ENCODE measurements at places on chromosomes 1 and 21.

- no peak for DNase-seq
Observed at GRCh38 chr1:230220478-230220877, 153.4 kb downstream of the GALNT2 start.

DNA sequence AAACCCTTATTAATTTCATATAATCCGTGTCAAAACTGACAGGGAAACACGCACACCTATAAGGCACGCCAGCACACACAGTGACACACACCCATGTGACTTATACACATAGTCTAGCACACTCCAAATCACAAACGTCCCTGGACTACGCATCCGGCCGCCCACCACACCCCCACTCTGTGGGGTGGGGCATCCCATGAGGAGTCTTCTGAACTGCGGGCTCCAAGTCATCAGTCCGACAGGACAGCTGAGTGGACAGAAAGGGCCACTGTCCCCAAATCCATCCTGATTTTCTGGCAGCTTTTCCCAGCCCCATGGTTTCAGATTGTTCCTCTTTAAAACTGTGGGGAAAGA, 829 bp downstream of the PEA15 start:
- peak; percentile 65 for DNase-seq

DNA sequence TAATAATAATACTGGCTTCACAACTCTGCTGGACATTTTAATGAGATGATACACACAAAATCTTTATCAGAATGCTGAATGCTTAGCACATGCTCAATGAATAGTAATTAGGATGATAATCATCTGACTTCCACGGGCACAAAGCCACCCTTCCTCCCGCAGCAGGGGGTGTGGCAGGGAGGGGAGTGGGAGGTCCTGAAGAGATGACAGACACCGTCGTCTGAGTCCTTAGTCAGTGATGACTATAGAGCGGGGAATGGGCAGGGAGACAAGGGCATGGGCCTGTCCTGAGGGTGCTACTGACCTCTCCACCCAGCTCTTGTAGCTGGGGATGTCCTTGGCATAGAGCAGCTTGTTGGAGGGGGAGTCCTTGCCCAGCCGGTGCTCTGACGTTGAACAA, 117.6 kb upstream of the CD34 start:
- DNase-seq: no peak

DNA sequence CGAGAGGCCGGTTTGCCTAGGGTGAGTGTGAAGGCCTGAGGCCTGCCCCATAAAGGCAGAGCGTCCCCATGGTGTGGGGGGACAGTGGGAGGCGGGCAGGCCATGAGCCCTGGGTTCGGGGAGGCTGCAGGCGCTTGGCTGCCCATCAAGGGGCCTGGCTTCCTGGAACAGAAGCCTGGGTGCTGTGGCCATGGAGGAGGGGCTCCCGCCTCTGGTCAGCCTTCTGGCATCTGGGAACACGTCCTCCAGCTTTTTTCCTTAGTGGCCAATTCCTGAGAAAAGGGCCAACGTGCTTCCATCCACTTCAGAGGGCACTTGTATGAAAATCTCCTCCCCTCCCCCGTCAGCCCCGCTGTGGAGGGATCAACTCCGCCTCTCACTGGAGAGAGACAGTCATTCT, 58.7 kb downstream of the PRDM16 start:
- no peak for DNase-seq

- DNase-seq: no peak
Observed at GRCh38 chr1:64209221-64209620, 5.8 kb downstream of the UBE2U start.

GRCh38 chr1:115976921-115977498, 697 bp downstream of the SLC22A15 start:
- DNase-seq: peak; percentile 12

DNA sequence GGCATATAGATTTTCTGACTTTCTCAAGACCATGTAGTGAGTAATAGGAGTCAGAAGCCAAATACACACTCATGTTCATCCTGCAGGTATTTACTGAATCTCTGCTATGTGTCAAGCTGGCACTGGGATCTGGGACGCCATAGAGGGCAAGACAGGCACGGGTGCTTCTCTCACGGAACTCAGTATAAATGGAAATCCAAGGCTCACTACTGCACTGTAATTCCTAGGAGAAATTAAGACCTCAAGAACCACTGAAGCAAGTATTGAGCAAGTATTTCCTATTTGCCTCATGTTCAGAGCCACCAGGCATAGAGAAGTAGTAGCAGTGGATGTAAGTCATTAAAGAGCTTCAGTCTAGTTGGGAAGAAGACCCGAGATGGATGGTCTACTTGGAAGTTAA, 38.9 kb downstream of the EIF2D start:
- no peak for DNase-seq

- no peak for DNase-seq
Observed at GRCh38 chr21:29501451-29501850, 202.7 kb downstream of the BACH1 start.

DNA sequence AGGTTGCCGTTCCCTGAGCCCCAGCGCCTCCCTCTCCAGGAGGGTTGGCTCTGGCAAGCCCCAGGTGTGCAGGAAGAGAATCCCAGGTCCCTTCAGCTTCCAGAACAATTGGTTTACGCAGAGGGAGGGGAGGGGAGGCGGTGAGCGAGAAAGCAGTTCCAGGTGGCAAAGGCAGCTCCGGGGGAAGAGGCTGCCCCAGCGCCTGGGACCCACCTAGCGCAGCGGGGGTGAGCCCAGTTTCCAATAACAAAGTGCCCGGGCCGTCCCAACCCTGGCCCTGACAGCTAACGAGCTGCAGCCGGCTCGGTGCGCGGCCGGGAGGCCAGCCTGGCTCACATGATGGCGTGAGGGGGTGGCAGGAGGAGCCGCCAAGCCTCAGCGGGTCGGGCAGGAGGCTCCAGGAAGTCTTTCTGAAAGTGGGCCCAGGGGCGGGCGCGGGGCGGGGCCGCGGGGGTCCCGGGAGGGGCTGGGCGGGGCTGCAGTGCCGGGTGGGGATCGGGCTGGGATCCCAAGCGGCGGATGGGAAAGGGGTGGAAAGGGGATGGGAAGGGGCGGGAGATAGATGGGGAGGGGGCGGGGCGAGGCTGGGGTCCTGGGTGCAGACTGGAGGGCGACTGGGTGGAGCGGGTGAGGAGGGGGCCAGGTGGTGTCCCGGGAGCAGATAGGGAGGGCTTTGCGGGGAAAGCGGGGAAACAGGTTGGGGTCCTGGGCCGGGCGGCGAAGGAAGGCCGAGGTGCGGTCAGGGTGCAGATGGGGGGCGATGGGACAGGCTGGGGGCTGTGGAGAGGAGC, 22.8 kb downstream of the DHRS3 start:
- DNase-seq: peak; percentile 56

DNA sequence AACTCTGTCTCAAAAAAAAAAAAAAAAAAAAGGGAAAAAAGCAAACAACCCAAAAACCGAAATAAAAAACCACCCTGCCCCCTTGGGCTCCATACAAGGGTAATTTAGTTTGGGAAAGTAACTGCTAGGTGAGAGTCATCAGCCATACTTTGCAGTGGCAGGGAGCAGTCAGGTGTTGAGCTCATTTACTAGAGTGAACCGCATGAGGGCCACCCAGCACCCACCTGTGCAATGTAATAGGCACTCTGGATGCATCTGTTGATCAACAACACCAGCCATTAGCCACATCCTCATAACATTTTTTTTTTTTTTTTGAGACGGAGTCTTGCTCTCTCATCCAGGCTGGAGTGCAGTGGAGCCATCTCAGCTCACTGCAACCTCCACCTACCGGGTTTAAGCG, 9.1 kb downstream of the INAVA start:
- no peak for DNase-seq

DNA sequence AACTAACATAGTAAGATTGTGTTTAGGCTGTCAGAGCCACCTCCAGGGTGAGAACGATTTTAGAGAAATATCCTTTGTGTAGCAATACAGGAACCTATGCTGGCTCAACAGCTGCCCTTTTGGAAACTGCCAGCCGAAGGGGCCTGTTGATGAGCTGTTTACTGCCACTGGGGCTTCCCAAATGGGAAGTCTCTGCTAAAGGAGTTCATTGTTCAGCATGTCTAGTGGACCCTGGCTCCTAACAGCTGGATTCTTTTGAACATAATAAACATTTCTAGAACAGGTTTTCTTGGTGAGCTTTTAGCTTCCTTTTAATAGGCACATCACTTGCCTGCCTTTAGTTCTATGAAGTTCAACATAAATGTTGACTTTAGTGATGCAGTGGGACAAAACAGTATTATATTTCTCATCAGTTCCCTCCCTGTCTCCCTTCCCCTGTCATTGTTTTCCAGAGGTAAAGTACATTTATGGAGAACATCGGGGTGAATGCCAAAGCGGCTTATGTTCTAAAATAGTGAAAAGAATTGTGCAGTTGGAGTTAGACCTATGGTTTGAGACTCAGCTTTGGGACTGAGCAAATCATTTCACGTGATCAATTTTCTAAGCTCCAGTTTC, 57.4 kb downstream of the UCK2 start:
- DNase-seq: peak; percentile 88

GRCh38 chr1:32907435-32907834, 6.2 kb upstream of the TMEM54 start:
- DNase-seq: no peak

- no peak for DNase-seq
Observed at GRCh38 chr1:54254055-54254454, 54.1 kb downstream of the MRPL37 start.

DNA sequence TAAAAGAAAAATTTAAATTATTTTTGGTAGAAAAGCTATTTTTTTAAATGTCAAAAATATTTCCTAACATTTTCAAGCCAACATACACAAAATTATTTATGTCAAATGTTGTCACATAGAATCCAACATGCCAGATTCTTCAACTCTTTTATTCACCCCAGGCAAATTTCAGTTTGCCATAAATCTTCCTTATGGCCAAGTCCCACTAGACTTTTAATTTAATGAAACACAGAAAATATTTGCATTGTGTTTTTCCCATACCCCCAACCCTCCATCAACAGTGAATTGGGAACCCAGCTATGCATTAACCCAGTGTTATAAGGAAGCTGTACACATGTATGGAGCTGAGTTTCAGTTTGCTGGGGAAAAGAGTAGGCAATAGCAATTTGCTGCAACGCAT, 41.4 kb downstream of the DUSP10 start:
- no peak for DNase-seq

- DNase-seq: no peak
Observed at GRCh38 chr1:235402457-235403200, 35.4 kb downstream of the TBCE start.

DNA sequence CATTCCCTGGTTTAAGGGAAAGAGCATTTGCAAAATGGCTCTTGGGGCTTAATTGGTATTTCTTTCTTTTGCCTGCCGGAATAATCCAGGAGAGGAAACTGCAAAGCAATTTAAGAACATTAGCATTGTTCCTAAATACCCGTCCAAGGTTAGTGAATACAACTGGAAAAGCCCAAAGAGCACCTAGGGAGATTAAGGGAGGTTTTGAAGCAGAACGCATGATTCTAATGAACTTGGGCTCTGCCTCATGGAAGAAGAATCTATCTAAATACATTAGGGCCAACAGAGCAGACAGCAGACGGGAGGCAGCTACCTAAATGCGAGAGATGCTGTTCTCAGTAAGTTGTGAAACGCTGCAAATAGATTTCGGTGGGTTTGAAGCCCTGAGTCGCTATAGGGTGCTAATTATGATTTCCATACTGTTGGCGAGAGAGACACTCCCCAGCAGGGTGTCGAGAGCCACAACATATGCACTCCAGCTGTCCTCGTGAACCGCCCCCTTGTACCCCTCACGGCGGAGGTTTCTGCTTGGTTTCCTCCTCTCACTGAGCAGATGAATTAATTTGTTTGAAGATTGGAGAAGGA, 326.7 kb upstream of the CAMK1G start:
- DNase-seq: no peak

DNA sequence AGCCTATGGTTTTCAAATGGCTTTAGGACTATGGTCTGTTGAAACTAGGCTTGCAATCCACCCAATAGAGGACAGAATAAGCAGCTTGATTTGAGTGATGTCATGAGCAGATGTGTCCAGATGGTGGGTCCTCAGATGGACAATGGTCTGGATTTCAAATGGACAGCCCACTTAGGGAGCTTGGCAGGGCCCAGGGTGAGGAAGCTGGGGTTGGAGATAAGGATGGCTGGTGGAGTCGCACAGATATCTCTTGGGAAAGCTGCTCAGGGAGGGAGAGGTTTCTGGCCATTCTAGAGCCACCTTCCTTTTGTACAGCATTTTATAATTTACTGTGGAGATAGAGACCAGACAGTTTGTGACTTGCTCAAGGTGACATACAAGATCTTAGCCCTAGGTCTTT, 55.0 kb downstream of the NFASC start:
- DNase-seq: no peak

- no peak for DNase-seq
Observed at GRCh38 chr21:33645730-33646129, 3.4 kb downstream of the ITSN1 start.

DNA sequence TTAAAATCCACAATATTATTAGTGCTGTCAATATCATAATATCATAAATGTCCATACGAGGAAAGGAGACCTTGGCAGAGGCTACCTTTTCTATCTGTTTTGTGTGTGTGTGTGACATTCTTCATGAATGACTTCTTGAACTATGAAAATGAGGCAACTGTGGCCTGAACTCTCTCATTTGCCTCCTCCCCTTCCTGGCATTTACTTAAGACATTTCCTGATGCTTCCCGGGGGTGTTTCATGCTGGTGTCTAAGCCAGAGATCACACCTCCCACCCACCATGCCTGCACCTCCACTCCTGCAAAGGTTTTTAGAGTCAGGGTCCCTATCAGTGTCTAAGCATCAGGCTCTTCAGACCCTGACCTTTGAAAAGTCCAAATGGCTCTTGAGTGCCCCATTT, 420.9 kb downstream of the KIF26B start:
- DNase-seq: no peak

DNA sequence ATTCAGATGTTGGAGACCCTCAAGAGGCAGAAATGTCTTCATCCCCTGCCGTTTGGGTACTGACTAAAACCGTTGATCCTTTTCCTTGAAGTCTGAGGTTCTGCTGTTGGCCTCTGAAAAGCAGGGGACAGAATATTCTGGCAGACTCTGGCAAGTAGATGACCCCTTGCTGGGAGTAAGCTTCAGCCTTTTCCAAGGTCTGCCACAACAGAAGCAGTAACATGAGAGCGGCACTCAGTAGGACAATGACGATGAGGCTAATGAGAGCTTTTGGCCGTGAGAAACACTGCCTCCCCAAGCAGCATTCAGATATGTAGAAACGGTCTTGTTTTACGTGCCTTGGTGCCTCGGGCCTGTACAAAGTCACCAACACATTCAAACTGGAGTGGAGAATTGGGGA, 143.7 kb downstream of the ST6GALNAC5 start:
- no peak for DNase-seq

DNA sequence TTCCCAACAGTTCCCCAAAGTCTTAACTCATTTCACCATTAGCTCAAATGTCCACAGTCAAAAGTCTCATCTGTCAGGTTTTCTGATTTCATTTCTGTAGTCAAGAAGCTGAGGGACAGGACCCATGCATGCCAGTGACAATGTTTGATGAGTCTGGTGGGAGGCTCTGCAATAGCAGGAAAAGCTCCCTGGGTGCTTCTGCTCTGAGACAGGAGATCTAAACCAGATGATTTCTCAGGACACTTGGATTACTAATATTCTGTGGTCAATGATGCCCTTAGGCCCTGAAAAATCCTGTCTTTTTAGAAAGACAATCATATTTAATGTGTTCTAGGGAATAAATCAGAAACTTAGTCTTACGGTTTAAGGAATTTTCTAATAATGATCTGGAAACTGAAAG, 56.4 kb downstream of the PCBP3 start:
- no peak for DNase-seq

Measured in suppressor macrophage treated with lipopolysaccharide for 4 hours (primary cell).